ENCODE measurements at places on chromosomes 4 and X.

DNA sequence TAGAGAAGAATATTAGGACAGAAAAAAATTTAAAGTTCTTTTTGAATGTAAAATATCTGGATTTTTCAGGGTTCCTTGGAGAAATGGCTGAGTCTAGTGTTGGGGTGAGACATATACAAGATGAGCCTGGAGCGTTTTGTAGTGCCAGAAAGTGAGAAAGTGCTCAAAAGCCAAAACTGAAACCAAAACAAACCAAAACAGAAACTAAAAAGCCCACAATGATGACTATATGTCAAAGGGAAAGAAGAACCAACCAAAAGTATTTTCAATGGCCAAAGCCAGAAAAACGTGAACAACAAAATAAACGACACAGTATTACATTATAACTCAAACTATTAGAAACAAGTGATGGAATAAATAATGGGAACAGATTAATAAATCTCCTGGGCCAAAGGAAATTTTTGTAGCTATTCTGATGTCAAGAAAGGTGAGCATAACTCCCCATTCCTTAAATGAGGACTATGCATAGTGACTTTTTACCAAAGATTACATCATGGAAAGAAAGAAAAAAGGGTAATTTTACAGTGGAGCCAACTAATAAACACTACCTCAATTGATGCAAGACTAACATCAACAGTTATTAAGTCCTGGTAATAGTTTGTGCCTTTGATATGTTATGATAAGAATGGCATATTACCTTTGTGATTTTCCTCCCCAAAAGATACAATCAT, 1137.6 kb downstream of the C4orf33 start:
- no peak for DNase-seq

- no peak for DNase-seq
These were observed 12.1 kb upstream of the DCTD start for GRCh38 chr4:182929296-182929695.

GRCh38 chr4:53608649-53609048, 17.4 kb upstream of the LNX1 start:
- no peak for DNase-seq

- DNase-seq = no peak
These were observed 202.3 kb downstream of the BCOR start for GRCh38 chrX:39895218-39896110.

- DNase-seq = no peak
These were observed 7.9 kb downstream of the EVC2 start for GRCh38 chr4:5700459-5700858.

DNA sequence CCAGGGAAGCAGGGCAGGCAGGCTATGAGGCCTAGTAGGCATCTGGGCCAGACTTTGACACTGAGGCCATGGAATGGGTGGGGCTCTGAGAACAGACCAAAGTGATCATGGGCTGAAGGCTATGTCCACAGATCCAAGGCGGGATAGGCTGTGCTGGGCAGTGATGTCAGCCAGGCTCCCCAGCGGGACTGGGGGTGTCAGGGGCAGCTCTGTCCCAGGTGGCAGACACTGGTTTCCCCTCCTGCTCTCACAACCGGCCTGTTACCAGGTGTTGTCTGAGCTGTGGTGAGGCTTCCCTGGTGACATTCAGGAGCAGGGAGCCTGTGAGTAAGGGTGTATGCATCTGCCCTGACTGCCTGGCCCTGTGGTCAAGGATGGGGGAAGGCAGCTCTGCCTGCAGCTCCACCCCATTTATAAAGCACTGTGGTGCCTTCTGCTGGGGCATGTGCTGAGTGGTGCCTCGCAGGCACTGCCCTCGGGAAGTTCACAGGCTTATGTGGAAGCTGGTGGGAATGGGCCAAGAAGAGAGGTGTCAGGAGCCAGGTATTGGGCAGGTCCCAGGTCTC, 2.9 kb downstream of the IL9R start:
- DNase-seq = no peak

DNA sequence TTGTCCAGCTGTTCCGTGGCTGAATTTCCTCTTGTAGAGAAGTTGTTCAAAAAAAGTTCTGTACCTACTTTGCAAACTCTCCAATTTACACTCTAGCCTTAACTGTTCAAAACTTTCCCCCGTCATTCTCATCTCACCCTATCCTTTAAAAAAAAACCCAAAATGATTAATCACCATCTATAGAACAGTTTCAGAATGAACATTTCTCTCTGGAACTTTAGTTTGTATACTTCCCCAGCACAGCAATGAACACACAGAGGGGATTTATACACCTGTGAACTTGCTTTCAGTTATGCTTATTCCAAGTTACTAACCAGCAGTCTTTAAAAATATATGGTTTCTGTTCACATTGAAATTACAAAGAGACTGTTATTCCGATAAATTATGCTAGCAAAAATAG, 1.2 kb downstream of the GEMIN8 start:
- DNase-seq = no peak

- DNase-seq = no peak
These were observed at the start of gene TRIM2 for GRCh38 chr4:153204247-153204671. Gene TRIM2 (plus strand): TSS chr4:153204443. CDS start chr4:153204531, 88 bp downstream.

DNA sequence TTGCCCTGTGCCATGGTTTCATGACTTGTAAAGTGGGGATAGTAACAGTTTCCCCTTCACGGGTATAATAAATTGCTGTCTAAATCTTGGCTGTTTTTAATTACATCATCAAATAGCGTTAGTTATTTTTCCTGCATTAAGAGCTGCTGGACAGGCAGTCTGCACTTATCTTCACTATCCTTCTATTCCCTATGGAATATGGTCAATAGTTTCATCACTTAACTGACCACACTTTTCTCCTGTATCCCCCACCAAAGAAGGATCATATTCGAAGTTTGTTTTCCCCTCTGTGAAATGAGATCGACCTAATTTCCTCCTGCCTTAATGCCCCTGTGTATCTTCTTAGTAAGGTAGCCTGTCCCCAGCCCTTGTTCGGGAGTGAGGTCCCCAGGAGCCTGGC, 133.2 kb downstream of the SHROOM3 start:
- DNase-seq = no peak

DNA sequence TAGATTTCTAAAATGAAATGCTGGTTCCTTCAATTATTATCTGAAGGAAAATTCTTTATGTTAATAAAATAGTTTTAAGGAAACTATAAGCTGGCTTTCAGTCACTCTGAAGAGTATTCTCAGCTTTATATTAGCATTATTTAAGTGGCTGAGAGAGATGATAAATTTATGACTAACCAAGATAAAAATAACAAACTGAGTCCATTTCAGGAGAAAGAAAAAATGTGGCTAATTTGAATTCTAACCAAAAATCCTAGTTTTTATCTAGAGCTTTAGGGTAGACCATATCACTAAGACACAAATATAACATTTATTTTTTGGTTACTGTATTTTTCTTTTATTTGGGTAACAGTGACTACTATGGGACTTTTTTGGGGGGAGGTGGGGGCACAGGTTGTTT, 59.4 kb upstream of the NAP1L5 start:
- DNase-seq = no peak

GRCh38 chrX:13471269-13471668, 98.1 kb upstream of the EGFL6 start:
- no peak for DNase-seq
